Epithelial cell of proximal tubule (primary cell): ENCODE measurements at places on chromosomes 1 and 21.

GRCh38 chr1:224430511-224431113 is 4.0 kb downstream of the WDR26 start:
- no peak for DNase-seq

DNA sequence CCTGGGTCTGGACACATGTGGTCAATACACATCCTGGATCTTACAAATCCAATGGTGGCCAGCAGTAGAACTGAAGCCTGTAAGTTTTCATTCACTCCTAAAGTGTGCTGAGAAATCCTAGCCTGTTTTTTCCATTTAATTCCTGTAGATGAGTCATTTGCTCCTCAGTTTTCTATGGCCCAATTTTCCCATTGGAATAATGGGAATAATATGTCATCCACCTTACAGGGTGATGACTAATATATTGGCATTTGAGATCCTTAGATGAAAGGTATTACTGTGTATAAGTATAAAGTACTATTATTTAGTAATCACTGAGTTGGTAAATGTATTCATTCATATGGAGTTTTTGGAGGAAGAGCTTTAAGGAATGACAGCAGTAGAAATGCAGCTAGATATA is 89.7 kb upstream of the ADAR start:
- DNase-seq: no peak

DNA sequence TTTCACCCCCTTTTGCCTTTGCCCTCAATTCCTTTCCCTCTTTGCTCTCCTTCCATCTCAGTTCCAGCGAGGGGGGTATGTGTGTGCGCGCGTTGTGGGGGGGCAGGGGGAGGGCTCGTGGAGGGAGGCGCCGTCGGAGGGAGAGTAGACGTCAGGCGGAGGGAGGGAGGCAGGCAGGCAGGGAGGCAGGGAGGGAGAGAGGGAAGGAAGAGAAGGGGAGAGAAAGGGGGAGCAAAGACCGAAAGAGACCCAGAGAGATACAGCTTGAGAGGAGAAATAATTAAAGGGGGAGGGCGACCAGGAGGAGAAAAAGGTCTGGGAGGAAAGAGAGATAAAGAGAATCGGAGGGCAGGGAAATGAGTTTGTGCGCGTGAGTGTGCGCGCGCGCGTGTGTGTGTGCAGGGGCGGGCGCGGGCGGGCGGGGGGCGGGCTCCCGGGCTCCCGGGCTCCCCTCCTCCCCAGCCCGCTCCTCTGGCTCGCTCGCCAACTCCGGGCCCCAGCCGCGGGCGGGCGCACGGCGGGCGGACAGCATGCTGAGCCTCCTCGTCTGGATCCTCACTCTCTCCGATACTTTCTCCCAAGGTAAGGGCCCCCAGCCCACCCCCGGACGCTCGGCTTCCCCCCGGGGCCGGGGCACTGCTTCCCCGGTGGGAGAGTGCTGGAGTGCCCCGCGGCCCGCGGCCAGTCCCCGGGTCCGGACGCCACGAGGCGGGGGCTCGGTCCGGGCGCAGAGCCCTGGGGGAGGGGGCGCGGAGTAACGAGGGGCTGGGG is at the start of gene KIRREL1:
TSS of gene KIRREL1 (plus strand) at position 499 of the 771 bp plus-strand sequence. CDS start at position 531, 32 bp downstream.
- DNase-seq: no peak

DNA sequence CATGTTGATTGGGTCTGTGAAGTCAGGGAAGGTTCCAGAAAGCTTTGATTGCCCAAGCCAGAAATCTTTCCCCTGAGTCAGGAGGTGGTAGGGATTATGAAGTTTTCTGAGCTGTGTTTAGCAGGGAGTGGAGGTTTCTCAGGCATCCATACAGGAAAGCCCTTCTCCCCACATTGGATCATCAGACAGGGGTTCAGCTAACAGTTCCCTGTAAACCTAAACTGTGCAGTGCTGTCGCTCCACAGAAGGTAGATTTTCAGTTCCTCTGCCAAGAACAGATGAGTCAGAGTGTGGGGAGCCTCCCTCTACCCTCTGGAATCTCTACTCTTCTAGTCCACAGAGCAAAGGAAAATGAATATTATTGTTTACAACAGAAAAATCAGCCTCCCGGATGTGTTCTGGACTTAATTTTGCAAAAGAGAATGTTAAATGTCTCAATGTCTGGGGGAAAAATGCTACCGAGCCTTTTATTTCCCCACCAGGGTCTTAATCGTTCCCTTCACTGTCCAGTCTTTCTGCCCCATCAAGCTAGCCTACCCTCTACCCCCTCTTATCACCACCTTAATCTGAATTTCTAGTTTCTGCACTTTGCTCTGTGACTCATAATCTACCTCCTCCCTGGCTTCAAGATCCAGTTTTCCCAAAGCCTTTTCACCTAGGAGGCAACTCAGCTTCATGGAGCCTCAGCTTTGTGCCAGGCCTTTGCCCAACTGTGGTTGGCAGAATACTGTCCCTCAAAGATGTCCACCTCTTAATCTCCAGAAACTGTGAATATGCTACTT is 355.6 kb downstream of the PRDM2 start:
- no peak for DNase-seq

DNA sequence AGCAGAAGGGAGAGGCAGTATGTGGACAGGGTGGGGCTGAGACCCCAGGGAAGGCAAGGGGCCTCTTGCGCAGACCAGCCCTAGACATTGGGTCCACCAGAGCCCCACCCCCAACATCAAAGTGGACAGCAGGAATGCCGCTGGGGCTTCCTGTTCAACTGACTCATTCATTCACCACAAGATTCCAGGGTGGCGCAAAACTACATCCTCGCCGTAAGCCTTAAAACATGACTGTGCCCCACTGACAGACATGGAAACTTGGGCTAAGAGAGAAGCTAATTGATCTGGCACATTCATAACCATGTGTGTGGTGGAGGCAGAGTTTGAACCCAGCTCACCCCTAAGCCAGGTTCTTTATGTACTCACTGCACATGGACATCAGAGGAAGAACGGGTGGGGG is 14.0 kb downstream of the COL16A1 start:
- DNase-seq: peak; percentile 48

DNA sequence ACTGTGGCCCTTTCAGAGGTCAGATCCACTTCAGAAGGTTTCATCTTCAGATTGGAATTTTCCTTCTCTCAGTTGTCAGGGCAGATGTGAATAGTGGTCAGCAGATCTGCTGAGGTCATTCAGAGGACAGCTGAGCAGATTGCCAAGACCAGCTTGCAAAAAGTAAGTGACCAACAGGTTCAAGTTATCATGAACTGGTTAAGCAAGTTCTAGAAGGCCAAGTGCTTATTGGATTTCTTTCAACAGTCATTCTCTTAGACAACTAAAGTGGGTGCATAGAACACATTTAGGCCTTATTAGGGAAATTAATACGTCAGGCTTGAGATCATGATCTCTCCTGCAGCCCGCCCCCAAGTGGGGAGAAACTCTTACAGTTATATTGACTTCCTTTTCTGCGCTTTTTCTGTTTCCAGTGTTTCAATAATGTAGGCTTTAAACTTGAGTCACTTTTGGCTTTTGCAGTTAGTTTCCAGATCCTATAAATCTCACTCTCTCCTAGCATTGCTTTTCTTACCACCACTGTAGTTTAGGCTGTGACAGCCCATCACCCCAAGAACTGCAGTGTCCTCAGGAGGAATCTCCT is 96.4 kb downstream of the C1orf21 start:
- peak; percentile 23 for DNase-seq

- no peak for DNase-seq
Measured at GRCh38 chr1:23651069-23651808, 40.4 kb upstream of the RPL11 start.

GRCh38 chr1:174911606-174912005 is 88.1 kb upstream of the CACYBP start:
- no peak for DNase-seq

GRCh38 chr21:46098303-46099141 is 610 bp downstream of the COL6A2 start:
- DNase-seq: no peak

GRCh38 chr1:2523191-2523890 is 3.1 kb downstream of the PANK4 start:
- no peak for DNase-seq

- DNase-seq: no peak
Measured at GRCh38 chr1:214823311-214824117, 220.5 kb downstream of the CENPF start.

DNA sequence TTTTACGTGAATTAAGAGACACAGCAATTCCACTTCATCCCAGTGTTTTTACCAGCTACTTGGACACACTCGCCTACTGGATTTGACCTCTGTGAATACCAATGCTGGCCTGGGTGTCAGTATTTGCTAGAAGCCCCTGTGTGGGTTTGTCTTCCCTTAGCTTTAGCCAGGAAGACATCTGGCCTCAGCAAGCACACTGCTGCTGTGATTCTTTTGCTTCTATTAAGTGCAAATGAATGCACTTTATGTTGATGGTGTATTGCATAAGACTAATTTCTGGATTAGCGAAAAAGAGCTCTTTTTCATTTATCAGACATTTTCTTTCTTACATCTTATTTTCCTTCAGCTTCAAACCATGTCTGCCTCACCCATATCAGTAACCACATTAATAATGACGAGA is 140.0 kb downstream of the CHRM3 start:
- no peak for DNase-seq

GRCh38 chr1:119815361-119815760 is 4.1 kb upstream of the REG4 start:
- no peak for DNase-seq

DNA sequence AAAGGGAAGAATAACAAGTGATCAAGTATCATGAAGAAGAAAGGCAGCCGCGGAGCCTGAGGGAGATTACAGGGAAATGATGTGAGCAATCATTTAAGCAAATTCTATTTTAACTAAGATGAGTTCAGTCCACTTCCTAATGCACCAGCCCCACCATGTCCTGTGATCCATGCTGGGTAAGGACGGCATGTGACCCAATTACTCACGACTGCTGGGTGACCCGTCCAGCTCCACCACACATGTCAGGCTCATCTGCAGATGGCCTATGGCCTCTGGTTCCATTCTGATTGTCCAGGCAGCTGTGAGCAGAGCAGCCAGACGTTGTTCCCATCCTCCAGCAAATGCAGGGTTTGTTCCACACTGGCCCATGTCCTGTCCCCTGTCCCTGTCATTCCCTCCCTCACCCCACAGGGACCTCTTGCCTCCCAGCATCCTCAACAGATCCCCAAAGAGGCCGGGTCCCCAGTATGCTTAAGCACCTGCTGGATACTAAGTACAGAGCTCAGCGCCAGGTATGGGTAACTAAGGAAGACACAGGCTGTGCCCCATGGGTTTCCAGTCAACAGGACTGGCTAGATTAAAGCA is 87.9 kb downstream of the MATN1 start:
- DNase-seq: no peak

GRCh38 chr1:20123722-20124455 is 4.6 kb upstream of the PLA2G2D start:
- DNase-seq: peak; percentile 19

GRCh38 chr1:204746838-204747442 is 61.4 kb upstream of the LRRN2 start:
- no peak for DNase-seq

- DNase-seq: no peak
Measured at GRCh38 chr1:63173161-63173560, 149.2 kb upstream of the FOXD3 start.

DNA sequence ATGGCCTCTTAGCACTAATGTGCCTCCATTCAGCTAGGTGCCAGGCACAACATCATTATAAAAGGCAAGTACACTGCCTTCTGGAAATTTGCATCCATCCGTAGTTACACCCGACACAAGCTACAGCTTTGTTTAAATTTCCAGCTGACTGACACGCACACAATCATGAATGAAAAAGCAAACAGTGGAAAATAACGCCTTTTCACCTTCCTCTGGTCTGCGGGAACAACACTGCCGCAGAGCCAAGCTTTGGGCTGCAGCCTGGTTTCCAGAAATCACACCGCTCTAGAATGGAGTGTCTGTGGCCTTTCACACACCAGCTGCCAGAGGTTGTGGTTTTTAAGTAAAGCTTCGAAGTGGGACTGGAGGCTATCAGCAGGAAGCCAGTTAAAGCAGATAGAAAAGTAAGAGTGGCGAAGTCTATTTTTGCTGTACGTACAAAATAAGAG is 142.8 kb upstream of the COA6 start:
- DNase-seq: no peak

DNA sequence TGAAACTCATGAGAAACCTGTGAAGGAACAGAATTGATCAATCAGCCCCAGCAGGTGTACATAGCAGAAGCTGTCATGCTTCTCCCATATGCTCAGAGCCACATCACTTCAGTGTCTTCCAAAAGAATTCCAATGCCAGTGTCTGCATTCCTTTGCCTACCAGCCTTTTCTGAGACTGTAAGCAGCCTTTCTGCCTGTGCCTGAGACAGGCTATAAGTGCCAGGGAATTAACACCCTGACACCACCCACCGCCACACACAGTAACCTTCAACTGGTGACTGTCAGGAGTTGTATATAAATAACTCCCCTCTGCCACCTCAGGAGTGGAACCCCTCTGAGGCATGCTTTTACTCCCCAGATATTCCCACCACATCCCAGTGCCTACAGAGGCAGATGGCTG is 38.1 kb upstream of the SLAMF9 start:
- no peak for DNase-seq

DNA sequence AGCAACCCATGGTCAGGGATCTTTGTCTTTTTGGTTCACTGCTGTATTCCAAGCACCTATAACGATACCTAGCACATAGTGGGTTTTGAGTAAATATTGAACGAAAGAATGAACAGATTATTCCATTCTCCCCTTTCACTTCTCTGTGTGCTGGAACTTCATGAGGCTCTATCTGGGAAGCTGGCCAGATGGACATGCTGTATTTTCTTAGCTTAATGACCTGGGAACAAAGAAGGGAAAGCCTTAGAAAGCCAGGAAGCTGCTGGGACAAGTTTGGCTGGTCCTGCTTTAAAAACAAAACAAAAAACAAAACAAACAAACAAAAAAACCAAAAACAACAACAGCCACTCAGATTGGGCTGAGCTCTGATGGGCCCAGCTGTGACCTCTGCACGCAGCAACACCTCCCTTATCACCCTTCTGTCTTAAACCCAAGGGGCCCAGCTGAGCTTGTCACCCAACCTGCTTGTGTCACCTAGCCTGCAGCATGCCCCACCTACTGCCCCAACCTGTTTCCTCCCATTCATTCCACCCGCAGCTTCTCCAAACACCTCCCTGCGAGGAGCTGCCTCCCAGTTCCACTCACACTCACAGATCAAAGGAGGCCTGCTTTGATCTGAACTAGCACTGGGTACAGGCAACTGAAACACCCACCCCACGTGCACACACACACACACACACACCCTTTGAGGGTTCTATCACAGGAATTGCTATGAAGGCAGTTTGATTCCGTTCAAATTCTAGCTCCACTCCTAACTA is 37.1 kb downstream of the SLC30A1 start:
- no peak for DNase-seq

DNA sequence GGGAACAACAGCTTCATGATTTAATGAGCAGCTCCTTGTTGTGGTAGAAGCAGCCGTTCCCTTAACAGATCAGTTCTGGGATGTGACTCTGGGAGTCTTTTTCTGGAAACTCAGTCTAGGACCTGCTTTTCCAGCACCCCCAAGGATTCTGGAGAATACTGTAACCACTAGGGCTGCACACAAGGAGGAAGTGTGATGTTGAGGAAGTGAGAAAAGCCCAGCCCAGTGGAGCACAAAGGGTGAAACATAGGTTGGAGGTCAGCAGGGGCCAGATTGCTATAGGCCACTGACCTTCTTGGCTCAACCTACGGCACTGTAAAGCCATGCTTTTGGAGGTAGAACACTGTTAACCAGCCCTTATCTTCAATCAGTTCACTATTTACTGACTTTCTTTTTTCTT is 10.1 kb upstream of the PLA2G5 start:
- no peak for DNase-seq

GRCh38 chr1:236920286-236920894 is 83.9 kb downstream of the MT1HL1 start:
- DNase-seq: no peak

GRCh38 chr1:114090738-114091505 is 62.7 kb downstream of the SYT6 start:
- no peak for DNase-seq
